ENCODE measurements at places on chromosomes 12 and 14.

GRCh38 chr14:75044322-75044721, 6.9 kb downstream of the MLH3 start:
- DNase-seq, result no peak

DNA sequence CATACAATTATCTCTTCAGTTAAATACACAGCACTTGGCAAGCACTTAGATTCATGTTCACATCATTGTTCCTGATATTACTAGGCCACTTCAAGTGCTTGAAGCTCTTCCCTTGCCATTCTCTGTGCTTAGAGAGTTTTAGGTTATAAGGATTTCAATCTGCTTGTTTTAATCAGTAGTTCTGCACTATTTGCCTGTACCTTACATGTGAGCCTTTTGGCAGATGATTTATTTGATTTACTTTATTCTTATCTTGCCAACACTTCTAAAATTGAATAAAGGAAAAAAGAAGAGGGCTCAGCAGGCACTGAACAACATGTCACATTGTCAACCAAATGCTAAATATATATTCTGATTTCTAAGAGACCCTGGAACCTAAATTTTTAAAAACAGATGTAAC, 363.8 kb upstream of the USP15 start:
- no peak for DNase-seq

- DNase-seq, result no peak
Observed at GRCh38 chr12:116295327-116296263, 18.1 kb upstream of the MED13L start.

DNA sequence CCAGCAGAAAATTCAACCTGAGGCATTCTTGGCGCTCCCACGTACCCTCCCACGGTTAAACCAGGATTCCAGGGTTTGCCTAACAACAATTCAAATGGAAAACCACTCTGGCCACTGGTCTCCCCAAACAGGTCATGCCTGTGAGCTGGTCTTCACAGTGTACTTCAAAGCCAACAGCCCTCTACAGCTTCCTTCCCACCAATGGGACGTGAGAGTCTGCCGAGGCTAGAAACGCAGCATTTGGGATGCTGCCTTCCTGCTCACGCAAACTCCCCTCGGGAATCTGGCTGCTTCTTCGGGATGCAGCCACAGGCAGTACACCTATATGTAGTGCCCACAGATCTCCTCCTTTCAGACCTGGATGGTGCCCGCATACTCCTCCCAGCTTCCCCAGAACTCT, 149.1 kb downstream of the KLHL28 start:
- DNase-seq, result no peak

DNA sequence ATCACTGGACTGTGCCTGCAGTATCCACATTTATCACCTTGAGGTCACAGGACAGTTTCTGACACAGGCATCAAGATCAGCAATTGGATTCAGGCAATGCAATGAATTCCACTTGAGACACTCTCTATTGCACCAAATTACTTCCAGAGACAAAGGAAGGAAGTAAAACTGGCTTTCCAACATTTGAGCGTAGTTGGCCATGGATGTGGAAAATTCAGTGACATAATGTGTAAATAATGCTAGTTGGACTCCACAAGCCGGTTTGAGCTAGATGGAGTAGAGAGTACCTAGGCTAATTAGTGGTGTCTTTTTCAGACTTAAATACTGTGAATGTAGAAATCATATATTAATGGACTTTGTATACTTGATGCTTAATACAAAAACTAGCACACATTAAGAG, 168.3 kb upstream of the SYT1 start:
- no peak for DNase-seq

DNA sequence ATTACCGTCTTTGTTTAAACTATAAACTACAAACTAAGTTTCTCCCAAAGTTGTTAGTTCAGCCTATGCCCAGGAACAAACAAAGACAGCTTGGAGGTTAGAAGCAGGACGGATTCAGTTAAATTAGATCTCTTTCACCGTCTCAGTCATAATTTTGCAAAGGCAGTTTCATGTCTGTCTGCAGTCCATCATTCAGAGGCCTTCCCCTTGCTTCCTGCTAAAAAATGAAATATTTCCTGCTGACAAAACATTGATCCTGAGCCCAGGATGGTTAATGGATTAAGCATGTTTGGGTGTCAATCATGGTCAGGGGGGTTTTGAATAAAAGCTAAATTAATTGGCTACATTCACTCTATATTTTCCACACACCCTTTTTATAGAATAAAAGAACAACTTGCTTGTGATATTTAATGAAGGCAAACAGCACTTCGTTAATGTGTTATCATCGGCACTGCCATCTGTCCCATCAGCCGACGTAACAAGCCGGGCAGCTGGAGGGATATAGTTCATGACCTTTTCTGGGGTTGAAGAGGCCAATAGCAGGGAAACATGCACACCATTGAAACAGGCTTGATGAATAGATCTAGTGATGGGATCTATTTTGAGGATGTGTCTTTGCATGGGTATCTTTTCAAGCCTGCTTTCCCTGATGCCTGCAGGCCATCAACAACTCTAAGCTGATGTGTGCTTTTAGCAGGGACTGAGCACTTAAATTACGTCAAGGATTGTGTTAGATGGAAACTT, 521.3 kb upstream of the TMEM132C start:
- DNase-seq, result no peak

Data from stimulated activated CD8-positive, alpha-beta memory T cell treated with anti-CD3 and anti-CD28 coated beads, Interleukin-15, amount 100 ng/mL, for 1 hour (primary cell).